ENCODE measurements at places on chromosomes 13 and 19.

DNA sequence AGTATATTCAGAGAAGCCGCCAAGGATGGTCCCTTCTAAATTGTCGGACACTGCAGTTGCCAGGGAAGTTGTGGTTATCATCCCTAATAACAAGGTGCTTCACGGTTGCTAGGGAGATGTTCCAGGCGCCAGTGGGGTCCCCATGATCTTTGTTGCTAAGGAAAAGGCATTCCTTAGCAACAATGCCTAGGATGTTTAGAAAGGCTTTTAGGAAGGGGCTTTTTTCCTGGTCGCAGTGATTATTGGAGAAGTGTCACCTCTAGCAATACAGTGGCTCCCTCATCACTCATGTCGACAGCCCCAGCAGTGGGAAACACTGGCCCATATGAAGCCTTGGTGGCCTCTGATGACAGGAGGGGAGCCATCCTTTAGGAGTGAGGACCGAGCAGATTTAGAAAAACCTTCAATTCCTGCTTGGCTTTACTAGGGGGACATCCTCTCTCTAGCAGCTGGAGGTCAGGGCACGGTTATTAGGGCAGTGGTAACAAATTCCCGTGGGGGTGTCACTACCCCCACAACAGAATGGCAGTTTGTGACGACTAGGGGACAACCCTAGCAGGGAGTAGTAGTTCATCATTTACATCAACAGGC, 6.4 kb upstream of the TMC4 start:
- DNase-seq, result no peak

GRCh38 chr13:98215508-98215907, 38.4 kb upstream of the RNF113B start:
- no peak for DNase-seq

DNA sequence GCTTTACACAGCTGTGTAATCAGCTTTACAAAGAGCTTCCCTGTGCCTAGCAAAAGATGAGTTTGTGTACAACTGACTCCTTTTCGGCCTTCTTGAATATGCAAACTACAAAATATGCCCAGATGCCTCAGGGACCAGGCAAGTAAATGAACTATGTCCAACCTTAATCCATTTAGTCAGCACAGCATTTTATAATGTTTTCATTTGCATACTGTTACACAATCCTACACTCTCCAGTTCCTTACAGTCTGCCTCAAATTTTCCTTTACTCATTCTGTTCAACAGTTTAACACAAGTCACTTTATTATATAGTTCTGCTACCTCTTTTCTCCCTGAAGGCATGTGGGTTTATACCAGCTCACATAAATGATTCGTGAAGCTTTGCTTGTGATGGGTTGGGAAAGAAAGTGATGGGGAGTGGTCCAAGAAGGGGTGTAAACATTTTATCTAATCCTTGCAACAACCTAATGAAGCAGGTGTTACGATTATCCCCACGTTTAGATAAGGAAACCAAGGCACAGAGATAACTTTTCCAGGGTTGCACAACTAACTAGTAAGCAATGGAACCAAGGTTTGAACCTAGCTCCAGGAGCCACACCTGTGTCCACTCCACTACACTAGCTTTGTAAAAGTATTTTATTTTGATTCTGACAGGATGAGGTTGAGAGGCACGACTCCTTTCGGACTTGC, 3.3 kb upstream of the USP12 start:
- no peak for DNase-seq

- peak; percentile 97 for DNase-seq
Measured at GRCh38 chr19:51570962-51571575, at the start of gene ZNF175. TSS of gene ZNF175 (plus strand) at chr19:51571283. CDS start at chr19:51573330, 2,047 bp downstream.

GRCh38 chr13:98539666-98540065, 37.2 kb downstream of the STK24 start:
- DNase-seq, result no peak

DNA sequence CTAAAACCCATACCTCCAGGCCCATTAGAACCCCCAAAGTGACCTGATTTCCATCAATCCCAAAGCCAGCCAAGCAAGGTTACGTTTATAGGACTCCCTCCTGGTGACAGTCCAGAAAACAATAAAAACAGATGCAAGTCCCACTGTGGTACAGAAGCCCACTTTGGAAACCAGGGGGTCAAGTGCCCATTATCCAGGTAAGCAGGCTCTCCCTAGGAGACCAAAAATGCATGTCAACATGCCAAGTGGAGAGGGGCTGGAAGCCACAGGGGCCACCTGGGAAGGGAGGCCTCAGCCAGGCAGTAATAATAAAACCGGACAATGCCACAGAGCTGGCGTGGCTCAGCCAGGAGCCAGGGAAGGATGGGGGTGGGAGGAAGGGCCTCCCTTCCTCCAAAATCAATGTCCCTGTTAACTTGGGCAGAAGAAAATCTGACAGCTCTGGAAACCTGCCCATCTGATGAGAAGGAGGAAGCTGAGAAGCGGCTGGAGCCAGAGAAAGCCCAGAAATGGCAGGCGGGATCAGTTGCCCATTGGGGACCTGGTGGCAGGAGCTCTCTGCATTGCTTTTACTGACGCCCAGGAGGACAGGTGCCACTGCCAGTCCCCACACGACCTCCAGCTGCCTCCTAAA, 160.4 kb downstream of the ZIC5 start:
- no peak for DNase-seq

- DNase-seq, result no peak
Measured at GRCh38 chr19:843180-843835, 2.5 kb downstream of the PRTN3 start.

DNA sequence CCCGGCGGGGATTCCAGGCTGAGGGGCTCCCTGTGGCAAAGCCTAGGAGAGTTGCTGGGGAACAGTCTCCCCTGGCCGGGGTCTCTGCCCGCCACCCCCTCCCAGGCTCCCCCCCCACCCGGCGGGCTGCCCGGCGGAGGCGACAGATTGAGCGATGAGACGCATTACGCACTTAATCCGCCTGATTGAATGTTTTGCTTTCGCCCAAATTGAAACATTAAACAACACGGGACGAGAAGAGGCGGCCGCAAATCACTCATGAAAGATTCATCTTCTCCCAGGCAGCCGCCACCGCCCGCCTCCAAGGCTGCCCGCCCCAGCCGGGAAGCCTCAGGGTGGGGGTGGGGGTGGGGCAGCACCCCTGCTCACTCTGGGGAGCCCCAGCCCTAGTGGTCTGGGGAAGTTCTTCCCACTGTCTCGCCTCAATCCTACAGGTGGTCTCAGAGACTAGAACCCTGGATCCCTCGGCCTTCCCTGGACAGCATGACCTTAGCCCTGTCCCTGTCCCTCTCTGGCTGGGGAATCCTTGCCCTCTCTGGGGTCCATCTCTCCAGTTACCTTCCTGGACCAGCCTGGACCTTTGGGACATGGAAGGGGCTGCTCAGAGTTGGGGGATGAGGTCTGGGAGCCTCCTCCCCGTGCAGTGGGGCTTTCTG, 7.6 kb upstream of the ERFL start:
- no peak for DNase-seq

- DNase-seq, result no peak
Measured at GRCh38 chr19:29810504-29810871, 1.3 kb upstream of the CCNE1 start.

DNA sequence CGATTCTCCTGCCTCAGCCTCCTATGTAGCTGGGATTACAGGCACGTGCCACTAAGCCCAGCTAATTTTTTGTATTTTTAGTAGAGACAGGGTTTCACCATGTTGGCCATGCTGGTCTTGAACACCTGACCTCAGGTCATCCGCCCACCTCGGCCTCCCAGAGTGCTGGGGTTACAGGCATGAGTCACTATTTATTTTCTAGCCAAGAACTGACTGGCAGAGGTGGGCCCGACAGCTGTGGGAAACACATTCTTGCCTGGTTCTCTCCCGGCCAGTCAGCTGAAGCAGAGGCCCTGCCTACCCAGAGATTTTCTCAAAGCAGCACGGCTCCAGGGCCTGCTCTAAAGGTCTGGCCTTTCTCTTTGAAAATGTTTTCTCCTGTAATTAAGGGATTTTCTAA, 108.0 kb downstream of the KCTD15 start:
- DNase-seq, result no peak

DNA sequence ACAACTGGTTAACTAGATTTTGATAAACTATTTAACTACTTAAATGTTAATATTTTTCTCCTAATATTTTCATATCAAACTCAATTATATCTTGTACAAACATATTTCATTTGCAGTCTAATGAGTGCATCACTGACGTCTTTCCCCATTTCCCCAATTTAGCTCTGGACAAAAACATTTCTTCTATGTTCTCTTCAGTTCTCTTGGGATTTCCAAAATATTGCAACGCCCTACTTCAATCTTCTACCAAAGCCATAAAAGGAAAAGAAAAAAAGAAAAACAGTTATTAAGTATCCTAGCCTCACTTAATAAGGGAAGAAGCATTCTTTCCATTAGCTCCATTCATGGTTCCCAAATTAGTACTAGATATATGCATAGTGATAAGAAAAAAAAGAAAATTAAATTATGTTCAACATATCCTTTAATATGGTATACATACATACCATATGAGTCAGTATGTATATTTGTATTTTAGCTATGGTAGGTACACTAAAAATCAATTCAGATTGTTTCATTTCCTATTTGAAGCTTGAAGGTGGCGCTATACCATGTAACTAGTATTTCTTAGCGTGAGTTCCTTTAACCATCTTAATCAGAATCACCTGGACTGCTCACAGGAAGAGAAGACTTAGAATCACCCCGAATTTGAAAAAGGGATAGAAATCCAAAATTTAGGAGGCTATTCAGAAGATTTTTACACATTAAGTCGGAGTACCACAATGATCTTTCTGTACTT, 9.9 kb downstream of the FBXL3 start:
- no peak for DNase-seq

DNA sequence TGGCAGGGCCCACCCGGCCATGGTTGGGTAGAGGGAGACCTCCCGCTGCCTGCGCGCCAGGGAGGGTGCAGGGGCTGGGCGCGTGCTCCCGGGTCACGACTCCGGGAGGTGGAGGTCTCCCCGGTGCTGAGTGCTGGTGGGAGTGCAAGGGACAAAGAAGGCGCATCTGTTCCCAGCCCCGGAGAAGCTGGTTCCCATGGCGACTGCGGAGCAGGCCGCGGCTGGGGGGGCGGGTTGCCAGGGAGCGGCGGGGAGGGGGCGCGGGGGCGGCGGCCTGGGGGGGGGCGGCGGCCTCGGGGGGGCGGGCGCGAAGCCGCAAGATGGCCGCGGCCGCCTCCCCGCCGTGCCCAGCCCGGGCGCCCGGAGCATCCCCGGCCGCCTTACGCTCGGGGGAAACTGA, 1.2 kb downstream of the CBARP start:
- DNase-seq, result no peak

DNA sequence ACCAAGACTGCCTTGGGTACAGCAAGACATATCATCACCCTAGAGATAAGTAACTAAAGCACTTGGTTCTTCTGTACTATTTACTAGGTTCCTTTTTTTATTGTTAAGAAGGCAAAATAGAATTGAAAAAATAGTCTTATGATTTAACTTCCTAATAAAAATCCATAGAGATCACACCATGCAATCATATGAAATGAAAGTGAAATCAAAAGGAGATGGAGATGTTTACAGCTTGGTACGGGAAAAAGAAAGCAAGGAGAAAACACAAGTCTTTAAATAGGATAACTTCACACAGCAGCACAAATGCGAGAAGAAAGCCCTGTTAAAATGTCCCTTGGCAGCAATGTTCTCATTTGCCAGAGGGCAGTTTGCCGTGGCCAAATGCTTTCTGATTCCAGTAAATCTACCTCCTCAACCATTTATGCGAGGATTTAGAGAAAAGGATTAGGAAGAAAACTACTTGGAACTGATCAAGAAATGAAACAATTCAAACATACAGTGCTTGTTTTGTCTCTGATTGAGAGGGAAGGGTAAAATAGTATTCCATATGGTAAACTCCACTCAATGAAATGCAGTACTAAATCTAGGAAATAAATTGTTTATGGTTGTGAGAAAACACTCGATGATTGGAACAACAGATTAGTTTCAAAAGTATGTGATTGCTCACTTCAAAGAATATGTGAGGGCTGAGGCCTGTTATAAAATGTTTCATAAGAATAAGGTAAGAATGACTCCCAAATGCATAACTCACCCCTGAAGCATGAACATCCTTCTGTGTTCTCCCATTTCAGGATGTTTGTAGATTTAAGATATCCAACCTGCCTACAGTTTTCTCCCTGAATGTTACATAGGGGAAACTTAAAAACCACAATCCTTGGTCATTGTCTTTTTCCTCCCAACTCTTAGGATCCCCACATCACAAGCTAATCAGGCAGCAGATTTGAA, 487.8 kb downstream of the DACH1 start:
- DNase-seq, result no peak

Measured in fibroblast of the aortic adventitia (primary cell).